ENCODE measurements at places on chromosomes 5 and 9.

DNA sequence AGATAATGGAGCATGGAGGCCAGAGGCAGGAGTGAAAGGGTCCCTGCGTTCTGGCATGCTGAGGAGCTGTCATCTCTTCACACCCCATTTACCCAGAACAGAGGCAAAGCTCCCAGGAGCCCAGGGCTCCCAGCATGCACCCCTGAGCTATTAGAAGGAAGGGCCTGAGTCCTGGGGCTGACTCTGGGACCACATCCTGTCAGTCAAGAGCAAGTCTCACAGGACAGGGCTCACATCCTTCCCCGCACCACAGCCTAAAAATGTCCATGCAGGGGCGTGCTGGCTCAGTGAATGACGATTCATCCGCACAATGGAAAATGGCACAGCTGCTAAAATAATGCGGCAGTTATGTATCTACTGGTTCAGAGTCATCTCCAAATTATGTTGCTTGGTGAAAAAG is 31.4 kb downstream of the CAMK2A start:
- DNase-seq = no peak

GRCh38 chr9:63817622-63818518 is 1467.1 kb downstream of the FOXD4L5 start:
- DNase-seq = peak; percentile 12

DNA sequence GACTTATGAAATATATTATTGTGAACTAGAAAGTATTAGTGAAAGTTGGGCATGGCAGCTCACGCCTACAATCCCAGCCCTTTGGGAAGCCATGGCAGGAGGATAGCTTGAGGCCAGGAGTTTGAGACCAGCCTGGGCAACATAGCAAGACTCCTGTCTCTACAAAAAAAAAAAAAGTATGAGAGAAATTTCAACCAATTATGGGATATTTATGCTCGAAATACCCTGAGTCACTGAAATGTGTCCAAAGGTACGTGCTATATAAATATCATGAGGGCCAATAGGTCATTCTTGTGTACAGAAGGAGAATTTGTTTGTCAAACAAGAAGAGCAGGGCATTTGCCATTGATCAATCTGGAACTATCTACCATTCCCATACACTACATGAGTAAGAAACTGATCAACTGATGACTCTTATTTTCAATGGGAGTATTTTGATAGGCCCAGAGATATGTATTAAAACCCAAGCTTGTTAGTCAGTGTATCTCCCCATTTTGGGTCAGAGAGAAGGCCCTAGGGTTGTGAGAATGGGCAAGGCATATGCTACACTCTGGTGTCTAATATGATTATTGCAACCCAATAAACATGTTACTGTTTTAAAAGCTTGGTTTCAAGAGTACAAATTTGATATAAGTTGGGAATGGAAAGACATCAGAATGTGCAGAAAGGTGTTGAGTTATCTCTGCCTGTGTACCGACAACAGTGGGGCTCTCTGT is 21.7 kb upstream of the HOMER1 start:
- no peak for DNase-seq

GRCh38 chr9:13144166-13144775 is 135.2 kb downstream of the MPDZ start:
- peak; percentile 9 for DNase-seq

- DNase-seq = no peak
Measured at GRCh38 chr5:85441156-85441555, 1056.5 kb upstream of the EDIL3 start.

GRCh38 chr5:35821513-35821912 is 35.2 kb upstream of the IL7R start:
- no peak for DNase-seq

DNA sequence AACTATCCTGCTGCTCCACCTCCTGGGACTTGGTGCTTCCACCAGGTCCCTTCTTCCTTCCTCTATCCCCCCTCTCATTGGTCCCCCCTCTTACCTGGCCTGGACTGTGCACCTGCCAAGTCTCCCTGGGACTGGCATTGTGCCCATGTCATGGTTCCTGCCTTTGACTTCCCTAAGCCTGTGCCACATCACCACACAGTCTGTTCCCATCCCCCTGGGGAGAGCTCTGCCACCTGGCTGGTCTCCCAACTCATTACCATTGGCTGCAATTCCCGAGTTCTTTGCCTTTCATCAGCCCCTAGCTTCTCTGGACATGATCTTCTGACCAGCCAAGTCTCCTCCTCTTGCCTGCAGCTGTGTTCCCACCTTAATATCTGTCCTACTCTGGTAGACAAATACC is 180.3 kb downstream of the SREK1 start:
- no peak for DNase-seq

DNA sequence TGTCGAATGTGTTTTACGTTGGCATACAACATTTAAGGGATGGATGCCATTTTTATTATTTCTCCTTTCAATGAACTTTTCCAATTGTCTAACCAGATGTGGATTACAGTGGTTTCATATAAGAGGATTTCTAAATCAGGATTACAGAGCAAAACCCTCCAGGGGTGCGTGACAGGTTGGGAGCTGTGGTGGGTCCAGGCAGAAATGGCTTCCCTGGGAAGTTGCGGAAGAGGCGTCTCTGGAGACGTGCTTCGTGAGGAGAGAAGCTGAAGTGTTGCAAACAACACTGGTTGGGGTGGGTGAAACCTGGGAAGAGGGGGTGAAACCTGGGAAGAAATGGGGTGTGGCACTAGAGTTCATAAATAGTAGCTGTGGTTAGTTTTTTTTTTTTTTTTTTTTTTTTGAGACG is 4.5 kb upstream of the RPL26L1 start:
- DNase-seq = no peak

- DNase-seq = peak; percentile 5
Measured at GRCh38 chr9:92563116-92564100, 27.6 kb upstream of the ECM2 start.

DNA sequence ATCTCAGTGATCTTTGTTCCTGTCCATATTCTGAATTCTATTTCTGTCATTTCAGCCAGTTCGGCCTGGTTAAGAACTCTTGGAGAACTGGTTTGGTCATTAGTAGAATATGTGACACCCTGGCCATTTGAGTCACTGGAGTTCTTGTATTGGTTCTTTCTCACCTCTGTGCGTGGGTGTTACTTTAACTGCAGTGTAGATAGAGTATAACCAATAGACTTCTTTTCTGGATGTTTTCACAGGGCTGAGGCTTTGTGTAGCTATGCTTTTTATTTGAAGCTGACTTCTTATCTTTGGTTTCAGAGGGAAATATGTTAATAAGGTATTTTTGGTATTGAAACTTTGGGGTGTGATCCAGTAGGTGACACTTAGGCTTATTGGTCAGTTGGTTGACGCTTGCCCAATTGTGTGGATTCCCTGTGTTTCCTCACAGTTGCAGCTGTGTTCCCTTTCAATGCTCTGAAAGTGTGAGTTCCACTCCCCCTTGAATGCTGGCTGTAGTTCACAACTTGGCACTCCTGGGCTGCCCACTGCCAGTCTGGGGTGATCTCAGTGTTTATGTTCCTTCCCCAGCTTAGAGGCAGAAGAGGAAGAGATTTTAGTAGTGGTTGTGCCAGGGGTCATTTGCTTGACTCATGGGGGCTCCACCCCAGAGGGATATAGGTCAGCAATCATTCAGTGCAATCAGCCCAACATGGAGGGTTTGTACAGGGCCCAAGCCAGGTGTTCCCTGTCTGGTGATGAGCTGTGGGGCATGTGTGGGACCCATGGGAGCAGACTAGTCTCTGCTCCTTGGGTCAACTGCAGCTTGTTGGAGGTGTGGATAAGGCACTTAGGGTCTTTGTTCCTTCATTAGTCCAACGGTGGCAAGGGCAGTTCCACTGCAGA is 34.9 kb upstream of the TEK start:
- DNase-seq = no peak

GRCh38 chr5:178460174-178460573 is 130.0 kb downstream of the COL23A1 start:
- DNase-seq = no peak

DNA sequence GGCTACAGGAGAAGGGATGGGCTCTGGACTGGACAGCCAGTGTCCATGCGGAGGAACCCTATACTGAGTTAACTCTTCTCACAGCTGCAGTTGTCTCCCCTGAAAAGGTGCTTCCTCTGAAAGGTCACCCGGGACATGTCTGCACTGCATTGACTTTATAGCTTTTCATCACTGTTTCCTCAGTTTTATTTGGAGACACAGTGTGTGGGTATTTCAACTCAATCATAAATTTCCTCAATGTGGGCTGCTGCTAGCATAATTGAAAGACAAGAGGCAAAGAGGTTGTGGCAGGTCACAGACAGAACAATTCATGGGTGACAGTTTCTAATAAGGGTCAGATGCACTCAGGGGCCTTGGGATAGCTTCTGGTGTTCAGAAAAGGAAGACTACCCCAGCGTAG is 336.8 kb downstream of the KDM4C start:
- DNase-seq = no peak

DNA sequence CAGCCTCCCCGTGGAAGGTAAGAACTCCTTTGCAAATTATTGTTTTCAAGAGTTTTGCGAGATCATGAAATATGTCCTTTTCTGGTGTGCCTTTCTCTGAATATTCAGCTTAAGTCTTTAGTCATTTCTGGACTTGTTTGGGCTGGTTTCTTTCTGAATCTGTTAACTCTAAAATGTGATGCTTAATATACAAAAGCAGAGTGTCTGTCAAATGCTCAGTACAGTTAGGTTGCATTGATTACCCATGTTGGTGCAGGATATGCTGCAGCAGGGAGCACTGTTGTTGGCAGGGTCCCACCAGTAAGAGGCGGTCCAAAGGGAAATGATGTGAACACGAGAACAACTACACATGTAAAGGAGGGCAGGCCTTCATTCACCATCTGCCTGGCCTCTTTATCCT is 47.7 kb downstream of the SPTAN1 start:
- no peak for DNase-seq

GRCh38 chr5:179973391-179973790 is 65.7 kb upstream of the TBC1D9B start:
- DNase-seq = no peak

DNA sequence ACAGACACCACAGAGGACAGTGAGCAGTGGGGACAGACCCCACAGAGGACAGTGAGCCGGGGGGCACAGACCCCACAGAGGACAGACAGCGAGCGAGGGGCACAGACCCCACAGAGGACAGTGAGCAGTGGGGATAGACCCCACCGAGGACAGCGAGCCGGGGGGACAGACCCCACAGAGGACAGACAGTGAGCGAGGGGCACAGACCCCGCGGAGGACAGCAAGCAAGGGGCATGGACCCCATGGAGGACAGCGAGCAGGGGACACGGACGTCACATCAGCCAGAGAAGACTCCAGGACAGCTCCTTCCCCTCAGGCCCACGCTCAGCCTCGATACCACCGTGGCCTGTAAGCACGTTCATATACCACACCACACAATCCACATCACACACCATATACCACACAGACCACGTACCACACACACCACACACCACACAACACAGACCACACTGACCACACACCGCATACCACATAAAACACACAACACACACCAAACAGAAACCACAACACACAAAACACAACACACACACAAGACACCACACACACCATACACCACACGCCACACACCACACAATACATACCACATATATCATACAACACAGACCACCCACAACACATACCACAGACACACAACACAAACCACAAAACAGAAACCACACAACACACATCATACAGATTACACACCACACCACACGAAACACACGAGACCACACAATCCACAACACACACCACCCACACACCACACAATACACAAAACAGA is 5.2 kb upstream of the ZDHHC11 start:
- DNase-seq = no peak

GRCh38 chr5:17229313-17229712 is 11.9 kb downstream of the BASP1 start:
- DNase-seq = no peak

DNA sequence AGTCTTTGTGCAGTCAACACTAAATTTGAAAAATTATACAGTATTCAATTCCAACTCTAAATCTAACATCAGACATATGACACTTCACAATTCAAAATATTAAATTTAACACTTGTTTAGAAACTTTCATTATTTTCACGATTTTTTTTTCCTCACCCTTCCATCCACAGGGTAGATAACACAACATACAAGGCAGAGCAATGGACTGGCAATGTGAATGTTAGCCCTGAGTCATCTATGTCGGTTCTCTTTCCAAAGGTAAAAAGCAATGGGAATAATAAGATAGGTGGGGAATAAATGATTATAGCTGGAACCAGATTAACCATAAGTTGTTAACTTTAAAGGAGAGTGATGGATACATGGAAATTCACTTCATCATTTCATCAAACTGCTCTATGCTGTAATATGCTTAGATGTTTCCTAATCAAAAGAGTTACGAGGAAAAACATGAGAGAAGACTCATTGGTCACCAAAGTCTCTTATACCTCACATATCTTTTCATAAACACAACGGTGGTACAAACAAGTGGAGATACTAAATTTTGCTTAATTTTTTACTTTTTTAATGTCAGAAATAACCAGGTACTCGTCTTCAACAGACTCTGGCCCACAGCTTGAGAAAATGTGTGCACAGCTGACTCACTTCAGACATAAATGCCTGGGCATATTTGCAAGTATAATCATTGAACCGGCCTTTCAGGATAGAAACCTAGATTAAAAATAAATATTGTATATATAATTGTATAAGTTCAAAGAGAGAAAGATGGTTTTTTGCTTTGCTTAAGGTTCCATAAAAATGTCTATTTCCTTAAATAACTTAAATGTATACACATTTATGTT is 23.0 kb downstream of the RFX3 start:
- DNase-seq = no peak

GRCh38 chr5:137800700-137801411 is 46.7 kb upstream of the HNRNPA0 start:
- DNase-seq = no peak

DNA sequence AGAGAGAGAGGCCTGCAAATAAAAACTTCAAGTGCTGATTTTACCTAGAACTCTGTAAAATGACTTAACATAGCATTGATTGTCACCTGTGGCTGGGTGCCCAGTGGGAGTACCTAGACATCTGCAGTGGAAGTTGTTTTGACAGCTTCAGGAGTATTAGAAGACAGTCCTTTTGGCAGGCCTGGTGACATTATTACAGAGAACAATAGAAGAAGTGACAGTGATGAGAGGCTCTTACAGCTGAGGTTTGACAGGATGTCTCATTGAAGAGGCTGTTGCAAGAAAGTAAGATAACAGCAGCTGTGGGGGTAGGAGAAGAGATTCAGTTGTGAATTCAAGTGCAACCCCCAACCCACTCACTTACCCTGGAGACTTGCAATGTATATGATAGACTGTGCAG is 27.9 kb upstream of the MUSK start:
- no peak for DNase-seq

DNA sequence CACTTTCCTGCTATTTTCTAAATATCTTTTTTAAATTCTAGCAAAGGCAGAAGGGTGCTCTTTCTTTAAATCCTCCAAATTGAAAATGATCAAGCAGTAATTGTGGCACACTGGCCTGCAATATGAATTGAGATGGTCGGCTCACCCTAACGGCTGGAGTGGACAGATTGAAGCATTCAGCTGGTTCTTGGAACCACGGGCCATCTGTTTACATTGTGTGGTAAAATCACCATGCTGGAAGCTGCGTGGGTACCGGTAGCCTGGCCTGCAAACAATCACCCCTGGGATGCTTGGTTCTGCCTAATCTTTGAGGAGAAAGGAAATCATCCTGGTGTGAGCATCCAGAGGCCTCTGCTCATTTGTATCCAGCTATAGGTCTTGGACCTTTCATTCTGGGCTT is 289.3 kb downstream of the ZNF608 start:
- DNase-seq = no peak
